Activated CD4-positive, alpha-beta T cell treated with anti-CD3 and anti-CD28 coated beads for 24 hours (primary cell): ENCODE measurements at places on chromosomes 1 and 21.

DNA sequence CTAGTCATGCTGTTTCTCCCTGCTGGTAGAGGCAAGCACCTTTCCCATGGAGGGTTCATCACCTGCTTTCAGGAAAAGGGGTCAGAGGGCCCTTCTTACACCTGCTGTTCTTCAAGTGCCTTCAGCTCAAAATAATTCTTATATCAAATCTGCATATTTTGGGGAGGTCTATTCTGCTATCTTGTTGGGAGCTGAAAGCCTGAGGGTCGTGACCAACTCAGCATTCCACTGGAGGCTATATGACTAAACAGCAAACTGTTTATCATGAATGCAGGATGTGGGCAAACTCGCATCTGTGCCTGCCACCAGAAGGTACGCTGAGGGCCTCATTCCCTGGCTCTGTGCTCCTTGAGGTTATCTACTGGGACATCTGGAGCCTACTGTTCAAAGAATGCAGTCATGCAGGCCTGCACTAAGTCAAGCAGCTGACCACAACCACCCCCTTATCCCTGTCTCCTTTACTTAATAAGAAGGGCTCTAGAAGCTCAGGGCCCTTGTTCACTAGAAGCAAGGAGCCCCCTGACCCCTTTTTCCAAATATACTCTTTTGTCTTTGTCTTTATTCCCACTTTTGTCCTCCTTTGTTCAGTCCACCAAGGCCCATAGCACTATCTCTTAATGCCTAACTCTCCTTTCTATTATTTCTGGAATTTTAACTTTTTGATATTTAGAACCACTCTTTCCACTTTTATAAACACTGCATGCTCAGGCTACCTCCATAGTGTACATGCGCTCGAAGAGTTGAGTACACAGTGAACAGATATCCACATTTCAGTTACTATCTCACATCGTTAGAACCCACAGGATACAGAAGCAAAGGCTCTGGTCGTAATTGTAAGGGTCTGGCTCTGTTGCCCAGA lies 4.5 kb upstream of the TRIM17 start:
- no peak for DNase-seq

GRCh38 chr21:35275776-35276175 lies 226.7 kb upstream of the RUNX1 start:
- DNase-seq, result no peak

DNA sequence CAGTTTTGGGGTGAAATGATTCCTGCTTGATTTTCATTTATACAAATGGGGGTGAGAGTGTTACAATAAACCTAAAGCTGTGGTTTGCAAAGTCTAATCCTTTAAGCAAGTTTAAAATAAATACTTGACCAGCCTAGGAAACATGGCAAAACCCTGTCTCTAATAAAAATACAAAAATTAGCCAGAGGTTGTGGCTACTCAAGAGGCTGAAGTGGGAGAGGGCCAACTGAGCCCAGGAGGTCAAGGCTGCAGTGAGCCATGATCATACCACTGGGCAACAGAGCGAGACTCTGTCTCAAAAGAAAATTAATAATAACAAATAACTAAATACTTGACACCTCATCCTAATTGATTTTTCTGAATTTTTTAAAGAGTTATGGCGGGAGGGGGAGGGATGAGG lies 110.8 kb downstream of the EIF4G3 start:
- no peak for DNase-seq

- no peak for DNase-seq
These were observed at the start of gene SIM2 for GRCh38 chr21:36698981-36699545. TSS of gene SIM2 (plus strand) at chr21:36699115. CDS start at chr21:36699747, 632 bp downstream.

- DNase-seq, result peak; percentile 81
These were observed 691 bp downstream of the SFPQ start for GRCh38 chr1:35192056-35192852.

DNA sequence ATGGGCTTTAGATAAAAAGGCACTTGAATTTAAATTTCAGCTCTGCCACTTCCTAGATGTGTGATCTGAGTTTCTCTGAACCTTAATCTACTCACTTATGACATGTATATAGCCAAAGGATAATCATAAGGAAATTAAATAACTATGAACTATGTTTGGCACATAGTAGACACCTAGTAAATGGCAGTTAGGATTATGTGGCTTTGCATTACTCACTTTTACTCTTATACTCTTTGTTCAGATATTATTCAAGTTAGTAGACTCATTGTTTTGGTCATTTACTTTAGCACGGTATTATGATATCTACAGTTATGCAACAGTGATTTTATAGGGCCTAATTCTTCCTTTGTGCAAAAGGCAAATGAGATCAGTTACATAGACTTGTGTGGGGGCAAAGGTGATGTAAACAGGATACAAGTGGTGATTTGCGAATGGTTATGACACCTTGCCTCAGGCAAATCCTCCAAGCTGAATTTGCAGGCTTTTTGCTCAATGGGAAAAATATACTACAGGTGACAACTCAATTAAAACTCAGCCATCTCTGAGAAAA lies 297.2 kb upstream of the PBX1 start:
- no peak for DNase-seq

DNA sequence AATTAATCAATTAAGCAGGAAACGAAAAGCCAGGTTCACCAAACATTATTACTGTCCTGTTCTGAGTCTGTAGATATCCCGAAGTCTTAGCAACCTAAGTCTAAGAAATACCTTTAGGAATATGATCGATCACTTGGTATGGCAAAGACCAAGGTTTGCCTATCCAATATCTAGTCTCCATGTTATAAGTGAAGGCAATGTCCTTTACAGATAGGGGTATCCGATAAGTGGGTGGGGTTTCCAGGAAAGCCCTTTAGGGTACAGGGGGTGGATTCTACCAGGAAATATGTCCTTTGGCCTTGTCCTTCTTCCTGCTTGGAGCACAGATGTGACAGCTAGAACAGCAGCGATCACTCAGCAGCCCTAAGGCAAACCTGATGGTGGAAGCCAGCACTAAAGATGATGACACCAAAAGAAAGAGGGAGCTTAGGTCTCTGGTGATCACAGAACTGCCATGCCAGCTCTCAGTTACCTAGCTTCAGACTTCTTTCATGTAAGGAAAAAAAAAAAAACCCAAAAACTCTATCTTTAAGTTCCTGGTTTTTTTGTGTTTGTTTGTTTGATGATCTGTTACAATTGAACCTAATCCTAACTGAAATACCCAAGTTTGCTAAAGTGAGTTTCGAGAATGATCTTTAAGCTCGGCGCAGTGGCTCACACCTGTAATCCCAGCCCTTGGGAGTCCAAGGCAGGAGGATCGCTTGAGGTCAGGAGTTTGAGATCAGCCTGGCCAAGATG lies 40.8 kb downstream of the DSTYK start:
- no peak for DNase-seq
